Osteocyte (in vitro differentiated cells): ENCODE measurements at places on chromosomes 2 and 18. TPM values are rescaled to one million over a fixed set of nuclear protein-coding genes. Genes with fewer than 3 reads are reported as not detected.

The IWS1 gene
- total RNA-seq, result 39.8 and 40.9 TPM in 2 replicates

The PARD3B gene
- 26.1 and 26.7 TPM in 2 replicates for total RNA-seq

The CIB4 gene
- total RNA-seq, result not detected in 2 replicates

The REG3G gene
- not detected in 2 replicates for total RNA-seq

The LIMS2 gene
- 49.3 and 51.0 TPM in 2 replicates for total RNA-seq

The FAM228B gene
- 19.5 and 22.5 TPM in 2 replicates for total RNA-seq

The UGT1A3 gene
- total RNA-seq, result not detected in 2 replicates

The FBXO41 gene
- 1.6 and 2.0 TPM in 2 replicates for total RNA-seq

The OSBPL1A gene
- total RNA-seq, result 29.7 and 29.8 TPM in 2 replicates

The ALPI gene
- total RNA-seq, result not detected in 2 replicates

The DSC2 gene
- total RNA-seq, result 1.2 and 1.6 TPM in 2 replicates

The STARD6 gene
- total RNA-seq, result not detected in 2 replicates

- no peak overlapping the region for H3K4me3 ChIP-seq
- H3K27ac ChIP-seq, result no peak overlapping the region
- no peak for DNase-seq
- peaks cover 19% of the 10 kb centered on the region for H3K27me3 ChIP-seq
- H3K4me1 ChIP-seq, result no peaks in the 10 kb centered on the region
Measured at GRCh38 chr2:233219848-233220247, 31.6 kb upstream of the ATG16L1 start.

GRCh38 chr2:65055422-65056214, 598 bp upstream of the CEP68 start:
- H3K36me3 ChIP-seq, result no peaks in the 10 kb centered on the region
- H3K4me3 ChIP-seq, result peak overlapping the region; percentile 97
- H3K27me3 ChIP-seq, result no peaks in the 10 kb centered on the region
- H3K27ac ChIP-seq, result peak overlapping the region; percentile 74
- no peak for DNase-seq

GRCh38 chr2:175005733-175006264, 618 bp upstream of the CHN1 start:
- H3K27me3 ChIP-seq, result peaks cover 33% of the 10 kb centered on the region
- peaks cover 14% of the 10 kb centered on the region for H3K4me1 ChIP-seq

- no peak overlapping the region for H3K4me3 ChIP-seq
- H3K4me1 ChIP-seq, result no peaks in the 10 kb centered on the region
- no peaks in the 10 kb centered on the region for H3K36me3 ChIP-seq
- H3K27me3 ChIP-seq, result no peaks in the 10 kb centered on the region
- no peak overlapping the region for H3K27ac ChIP-seq
Measured at GRCh38 chr18:38634117-38634516, 1068.5 kb upstream of the CELF4 start.

GRCh38 chr2:181648478-181649155, 8.3 kb downstream of the CERKL start:
- no peak overlapping the region for H3K4me3 ChIP-seq
- no peak overlapping the region for H3K27ac ChIP-seq
- no peaks in the 10 kb centered on the region for H3K4me1 ChIP-seq
- peaks cover 80% of the 10 kb centered on the region for H3K27me3 ChIP-seq
- no peaks in the 10 kb centered on the region for H3K36me3 ChIP-seq

GRCh38 chr2:182248362-182248761, 178.5 kb downstream of the PDE1A start:
- H3K36me3 ChIP-seq, result no peaks in the 10 kb centered on the region
- peaks cover 7% of the 10 kb centered on the region for H3K4me1 ChIP-seq
- no peak overlapping the region for H3K4me3 ChIP-seq
- no peaks in the 10 kb centered on the region for H3K27me3 ChIP-seq
- no peak overlapping the region for H3K27ac ChIP-seq

GRCh38 chr18:44599412-44599811, 81.3 kb upstream of the SETBP1 start:
- no peak overlapping the region for H3K4me3 ChIP-seq
- no peak overlapping the region for H3K27ac ChIP-seq
- H3K27me3 ChIP-seq, result no peaks in the 10 kb centered on the region
- DNase-seq, result no peak

GRCh38 chr18:2982022-2982421, 30.9 kb downstream of the LPIN2 start:
- no peak overlapping the region for H3K4me3 ChIP-seq
- H3K27me3 ChIP-seq, result no peaks in the 10 kb centered on the region
- H3K27ac ChIP-seq, result peak overlapping the region; percentile 98
- DNase-seq, result no peak
- H3K36me3 ChIP-seq, result no peaks in the 10 kb centered on the region
- H3K4me1 ChIP-seq, result peaks cover 92% of the 10 kb centered on the region

- no peak overlapping the region for H3K4me3 ChIP-seq
- no peaks in the 10 kb centered on the region for H3K4me1 ChIP-seq
- no peaks in the 10 kb centered on the region for H3K36me3 ChIP-seq
- H3K27me3 ChIP-seq, result peaks cover 14% of the 10 kb centered on the region
- no peak overlapping the region for H3K27ac ChIP-seq
- no peak for DNase-seq
Measured at GRCh38 chr18:62438866-62439265, 84.0 kb upstream of the ZCCHC2 start.

DNA sequence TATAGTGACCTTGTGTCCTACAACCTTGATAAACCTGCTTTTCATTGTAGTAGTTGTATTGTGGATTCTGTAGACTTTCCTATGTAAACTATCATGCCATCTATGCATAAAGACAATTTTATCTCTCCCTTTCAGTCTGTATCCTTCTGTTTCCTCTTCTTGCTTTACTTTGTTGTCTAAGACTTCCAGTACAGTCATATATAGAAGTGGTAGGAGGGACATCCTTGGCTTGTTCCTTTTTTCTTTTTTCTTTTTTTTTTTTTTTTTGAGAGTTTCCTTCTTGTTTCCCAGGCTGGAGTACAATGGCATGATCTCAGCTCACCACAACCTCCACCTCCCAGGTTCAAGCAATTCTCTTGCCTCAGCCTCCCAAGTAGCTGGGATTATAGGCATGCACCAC, 39.7 kb downstream of the UBE2F start:
- DNase-seq, result no peak
- no peak overlapping the region for H3K27ac ChIP-seq
- H3K4me3 ChIP-seq, result no peak overlapping the region
- H3K27me3 ChIP-seq, result no peaks in the 10 kb centered on the region
- peaks cover 6% of the 10 kb centered on the region for H3K4me1 ChIP-seq

- H3K4me3 ChIP-seq, result no peak overlapping the region
- no peaks in the 10 kb centered on the region for H3K36me3 ChIP-seq
- peaks cover 23% of the 10 kb centered on the region for H3K4me1 ChIP-seq
- H3K27ac ChIP-seq, result no peak overlapping the region
- no peak for DNase-seq
Measured at GRCh38 chr2:226114436-226114835, 685.2 kb downstream of the IRS1 start.

GRCh38 chr2:226558418-226558817, 241.2 kb downstream of the IRS1 start:
- no peaks in the 10 kb centered on the region for H3K27me3 ChIP-seq
- no peak overlapping the region for H3K4me3 ChIP-seq
- no peak for DNase-seq
- H3K36me3 ChIP-seq, result no peaks in the 10 kb centered on the region

- H3K36me3 ChIP-seq, result peaks cover 2% of the 10 kb centered on the region
- H3K4me3 ChIP-seq, result no peak overlapping the region
- peaks cover 11% of the 10 kb centered on the region for H3K4me1 ChIP-seq
- no peaks in the 10 kb centered on the region for H3K27me3 ChIP-seq
- H3K27ac ChIP-seq, result no peak overlapping the region
Measured at GRCh38 chr2:233832869-233833311, 21.4 kb downstream of the HJURP start.

DNA sequence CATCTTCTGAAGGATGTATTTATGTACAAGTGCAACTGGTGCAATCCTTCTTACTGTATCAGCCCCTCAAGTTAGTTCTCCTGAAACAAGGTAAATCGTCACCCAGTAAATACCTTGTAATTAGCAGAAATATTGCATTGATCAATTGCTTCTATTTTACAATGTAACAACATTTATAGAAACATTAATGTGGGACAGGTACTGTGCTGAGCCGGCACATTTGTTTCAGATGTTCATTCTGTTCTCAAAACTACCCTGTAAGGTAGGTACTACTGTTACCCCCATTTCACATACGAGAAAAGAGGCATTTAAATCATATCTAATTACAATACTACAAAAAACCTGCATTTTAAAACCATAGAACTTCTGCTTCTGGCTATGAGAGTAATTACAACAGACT, 19.5 kb downstream of the RTN4 start:
- no peak overlapping the region for H3K27ac ChIP-seq
- H3K4me3 ChIP-seq, result no peak overlapping the region
- H3K27me3 ChIP-seq, result no peaks in the 10 kb centered on the region

DNA sequence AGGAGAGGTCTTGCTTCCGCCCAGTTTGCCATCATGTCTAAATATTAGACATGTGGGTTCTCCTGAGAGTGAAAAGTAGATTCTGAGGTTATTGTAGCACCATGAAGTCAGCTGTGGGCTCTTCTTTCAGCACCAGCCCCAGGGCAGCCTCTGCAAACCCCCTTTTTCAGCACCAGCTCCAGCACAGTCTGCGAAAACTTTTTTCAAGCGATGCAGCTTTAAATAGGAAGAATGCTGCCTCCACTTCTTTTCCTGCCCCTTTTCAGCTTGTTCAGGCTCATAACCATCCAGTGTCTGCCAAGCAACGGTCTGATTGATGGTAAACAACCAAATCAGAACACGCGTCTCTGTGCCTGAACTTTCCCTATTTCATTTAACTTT, at the start of gene COL5A2:
COL5A2 (minus strand) TSS at position 192 of the 381 bp plus-strand sequence; CDS start at position 35, 157 bp downstream.
- peaks cover 20% of the 10 kb centered on the region for H3K36me3 ChIP-seq
- peak within 1 kb of the TSS; percentile 88 for H3K4me3 ChIP-seq
- DNase-seq, result peak; percentile 92

DNA sequence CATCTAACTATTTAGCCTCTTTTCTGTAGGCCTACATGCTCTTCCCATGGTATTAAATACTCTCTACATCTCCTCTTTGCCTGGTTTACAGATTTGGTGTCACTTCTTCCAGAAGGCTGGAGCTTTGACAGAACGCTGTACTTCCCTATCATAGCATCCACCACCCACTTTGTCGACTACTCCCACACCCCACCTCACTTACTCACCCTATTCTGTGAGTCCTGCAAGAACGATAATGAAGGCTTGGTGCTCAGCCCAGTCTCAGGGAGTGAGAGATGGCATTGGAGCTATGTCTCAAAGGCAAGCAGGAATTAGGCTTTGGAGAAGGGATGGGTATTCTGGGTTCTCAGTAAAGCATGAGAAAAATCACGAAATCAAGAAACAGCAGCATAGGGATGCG, 20.3 kb upstream of the KDM3A start:
- peaks cover 74% of the 10 kb centered on the region for H3K27me3 ChIP-seq
- H3K36me3 ChIP-seq, result no peaks in the 10 kb centered on the region
- no peak for DNase-seq

- H3K4me1 ChIP-seq, result peaks cover 39% of the 10 kb centered on the region
- no peak for DNase-seq
- no peak overlapping the region for H3K4me3 ChIP-seq
- no peaks in the 10 kb centered on the region for H3K27me3 ChIP-seq
- H3K36me3 ChIP-seq, result peaks cover 4% of the 10 kb centered on the region
Measured at GRCh38 chr2:152421521-152422370, 86.8 kb downstream of the FMNL2 start.

- H3K4me1 ChIP-seq, result no peaks in the 10 kb centered on the region
- no peaks in the 10 kb centered on the region for H3K36me3 ChIP-seq
- H3K4me3 ChIP-seq, result no peak overlapping the region
- H3K27me3 ChIP-seq, result no peaks in the 10 kb centered on the region
- DNase-seq, result no peak
Measured at GRCh38 chr2:2764001-2764355, 432.9 kb upstream of the MYT1L start.

DNA sequence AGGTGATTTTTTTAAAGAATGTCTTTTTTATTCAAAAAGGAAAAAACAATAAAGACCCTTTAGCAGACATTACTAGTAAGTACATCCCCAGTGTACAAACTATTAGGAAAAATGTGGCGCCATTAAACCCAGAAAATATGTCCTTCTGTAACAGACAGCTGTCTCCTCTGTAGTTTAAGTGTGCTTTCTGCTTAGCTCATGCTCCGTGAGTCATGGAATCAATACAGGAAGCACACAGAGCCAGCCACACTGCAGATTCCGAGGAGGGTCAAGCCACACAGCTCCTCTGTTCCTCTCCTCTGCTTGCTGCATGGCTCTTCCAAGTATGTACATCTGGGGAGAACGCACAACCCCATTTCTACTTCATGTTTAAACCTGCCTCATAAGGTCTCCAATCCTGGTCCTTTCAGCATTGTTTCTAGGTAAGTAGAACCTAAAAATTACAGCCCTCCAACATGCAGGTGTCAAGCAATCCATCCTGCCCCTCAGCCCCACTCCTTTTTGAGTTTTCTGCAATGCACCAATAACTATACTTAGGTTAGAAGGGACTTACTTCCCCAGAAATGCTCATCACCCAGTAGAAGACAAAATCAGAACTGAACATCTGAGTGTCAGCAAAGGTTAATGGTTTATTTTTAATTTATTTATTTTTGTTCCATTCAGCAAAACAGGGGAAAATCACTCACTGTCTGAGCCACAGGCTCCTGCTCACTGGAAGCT, 37.5 kb downstream of the ACVR1 start:
- H3K4me1 ChIP-seq, result peaks cover 74% of the 10 kb centered on the region
- H3K27me3 ChIP-seq, result no peaks in the 10 kb centered on the region
- peak overlapping the region; percentile 50 for H3K4me3 ChIP-seq

GRCh38 chr2:84875213-84875560, 5.7 kb downstream of the TRABD2A start:
- peaks cover 54% of the 10 kb centered on the region for H3K27me3 ChIP-seq
- no peak overlapping the region for H3K27ac ChIP-seq
- peaks cover 8% of the 10 kb centered on the region for H3K4me1 ChIP-seq
- no peak overlapping the region for H3K4me3 ChIP-seq
- H3K36me3 ChIP-seq, result no peaks in the 10 kb centered on the region

GRCh38 chr2:219447242-219448098, 12.8 kb downstream of the SPEG start:
- H3K27ac ChIP-seq, result no peak overlapping the region
- no peak for DNase-seq
- H3K4me3 ChIP-seq, result no peak overlapping the region
- H3K27me3 ChIP-seq, result no peaks in the 10 kb centered on the region

- no peaks in the 10 kb centered on the region for H3K36me3 ChIP-seq
- no peak overlapping the region for H3K27ac ChIP-seq
- H3K4me3 ChIP-seq, result no peak overlapping the region
- H3K27me3 ChIP-seq, result peaks cover 6% of the 10 kb centered on the region
Measured at GRCh38 chr2:1907849-1908533, 163.7 kb upstream of the PXDN start.

GRCh38 chr2:62785810-62786597, 80.5 kb downstream of the EHBP1 start:
- no peaks in the 10 kb centered on the region for H3K27me3 ChIP-seq
- no peak overlapping the region for H3K4me3 ChIP-seq
- DNase-seq, result no peak
- no peak overlapping the region for H3K27ac ChIP-seq
- H3K36me3 ChIP-seq, result peaks cover 2% of the 10 kb centered on the region
- H3K4me1 ChIP-seq, result no peaks in the 10 kb centered on the region

- peaks cover 11% of the 10 kb centered on the region for H3K4me1 ChIP-seq
- DNase-seq, result no peak
- no peaks in the 10 kb centered on the region for H3K27me3 ChIP-seq
- H3K4me3 ChIP-seq, result no peak overlapping the region
Measured at GRCh38 chr2:64828261-64828660, 160.9 kb upstream of the SLC1A4 start.
